SW480 (cell line): ENCODE measurements at places on chromosomes 3 and 15.
A peak's percentile ranks its signal among the peaks of the same experiment; 100 is the strongest.

DNA sequence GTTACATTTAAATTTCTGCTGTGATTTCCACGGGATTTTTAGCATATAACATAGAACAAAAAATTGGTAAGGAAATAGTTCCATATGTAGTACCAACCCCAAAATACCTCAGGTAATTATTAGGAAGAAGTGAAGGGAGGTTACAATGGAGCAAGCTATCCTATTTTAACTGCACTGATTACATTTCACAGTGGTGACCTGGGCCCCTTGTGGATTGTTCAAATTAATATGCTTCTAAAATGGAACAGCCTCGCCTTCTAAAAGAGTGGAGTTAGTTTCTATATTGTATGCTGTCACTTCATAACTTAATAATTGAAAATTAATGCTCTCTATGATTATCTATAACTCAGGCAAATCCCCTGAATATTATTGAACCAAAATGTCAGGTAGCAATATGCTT, 651.7 kb upstream of the GBE1 start:
- no peak for DNase-seq

- no peak for DNase-seq
Measured at GRCh38 chr15:65930134-65930533, 60.8 kb downstream of the RAB11A start.

DNA sequence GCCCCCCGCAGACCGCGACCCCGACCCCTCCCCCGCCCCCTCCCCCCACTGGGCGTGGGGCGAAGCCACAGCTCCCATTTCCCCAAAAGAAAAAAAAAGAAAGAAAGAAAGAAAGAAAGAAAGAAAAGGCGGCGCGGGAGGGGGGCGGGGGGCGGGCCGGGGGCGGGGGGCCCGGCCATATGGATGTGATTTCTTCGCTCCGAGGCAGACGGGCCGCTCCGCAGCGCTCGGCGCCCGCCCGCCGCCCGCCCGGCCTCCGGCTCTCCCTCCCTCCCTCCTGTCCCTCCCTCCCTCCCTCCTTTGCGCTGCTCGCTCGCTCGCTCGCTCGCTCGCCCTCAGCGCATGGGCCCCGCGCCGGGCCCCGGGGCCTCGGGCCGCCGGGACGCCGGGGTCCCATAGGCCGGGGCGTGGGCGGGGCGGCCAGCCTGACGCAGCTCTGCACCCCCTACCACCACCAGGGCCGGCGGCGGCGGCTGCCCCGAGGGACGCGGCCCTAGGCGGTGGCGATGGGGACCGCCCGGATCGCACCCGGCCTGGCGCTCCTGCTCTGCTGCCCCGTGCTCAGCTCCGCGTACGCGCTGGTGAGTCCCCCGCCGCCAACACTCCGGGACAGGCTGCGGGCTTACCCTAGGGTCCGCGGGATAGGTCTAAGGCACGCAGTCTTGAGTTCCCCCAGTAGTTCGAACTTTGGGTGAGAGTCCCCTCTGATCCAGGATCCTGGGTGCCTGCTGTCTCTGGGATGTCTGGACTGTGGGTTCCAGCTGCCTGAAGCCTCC, 5.7 kb downstream of the PTH1R start:
- no peak for DNase-seq

DNA sequence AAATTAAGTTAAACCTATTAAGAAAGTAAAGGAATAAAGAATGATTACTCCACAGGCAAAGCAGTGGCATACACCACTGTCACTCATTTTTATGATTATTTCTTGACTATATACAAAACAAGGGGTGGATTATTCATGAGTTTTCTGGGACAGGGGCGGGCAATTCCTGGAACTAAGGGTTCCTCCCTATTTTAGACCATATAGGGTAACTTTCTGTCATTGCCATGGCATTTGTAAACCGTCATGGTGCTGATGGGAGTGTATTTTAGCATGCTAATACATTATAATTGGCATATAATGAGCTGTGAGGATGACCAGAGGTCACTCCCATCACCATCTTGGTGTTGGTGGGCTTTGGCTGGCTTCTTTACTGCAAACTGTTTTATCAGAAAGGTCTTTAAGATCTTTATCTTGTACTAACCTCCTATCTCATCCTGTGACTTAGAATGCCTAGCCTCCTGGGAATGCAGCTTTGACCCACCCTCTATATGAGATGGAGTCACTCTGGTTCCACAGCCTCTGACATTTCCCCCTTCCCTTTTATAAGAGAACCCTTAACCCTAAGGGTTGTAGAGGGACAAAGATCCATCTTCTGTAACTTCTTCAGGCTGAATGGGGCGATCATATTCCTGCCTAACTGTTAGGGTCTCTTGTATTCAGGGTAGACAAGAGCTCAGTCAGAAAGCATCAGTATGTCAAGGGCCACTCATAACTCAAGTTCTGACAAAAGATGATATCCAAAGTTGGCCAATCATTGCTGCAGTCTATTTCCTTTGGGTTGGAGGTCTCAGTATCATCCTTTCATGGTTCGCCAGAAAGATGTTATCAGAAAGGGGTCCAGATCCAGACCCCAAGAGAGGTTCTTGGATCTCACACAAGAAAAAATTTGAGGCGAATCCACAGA, 79.5 kb upstream of the LIPC start:
- no peak for DNase-seq

- DNase-seq: no peak
Measured at GRCh38 chr3:113828600-113828999, 10.0 kb upstream of the GRAMD1C start.

DNA sequence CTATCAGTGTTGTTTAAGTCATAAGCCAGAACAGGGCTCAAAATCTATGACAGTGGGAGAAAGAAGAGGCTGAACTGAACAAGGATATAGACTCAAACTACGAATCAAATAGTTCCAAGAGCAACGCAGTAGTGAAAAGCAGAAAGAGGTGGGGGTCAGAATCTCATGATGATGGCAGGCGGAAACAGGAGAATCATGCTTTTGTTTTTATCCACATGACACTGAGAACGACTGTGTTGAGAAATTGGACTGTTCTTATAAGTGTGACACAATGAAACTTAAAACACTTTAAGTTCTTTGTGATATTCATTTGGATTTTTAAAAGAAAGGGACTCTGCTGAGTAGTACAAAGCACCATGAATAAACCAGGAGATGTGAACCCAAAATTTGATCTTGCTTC, 309.4 kb downstream of the ULK4 start:
- DNase-seq: no peak

DNA sequence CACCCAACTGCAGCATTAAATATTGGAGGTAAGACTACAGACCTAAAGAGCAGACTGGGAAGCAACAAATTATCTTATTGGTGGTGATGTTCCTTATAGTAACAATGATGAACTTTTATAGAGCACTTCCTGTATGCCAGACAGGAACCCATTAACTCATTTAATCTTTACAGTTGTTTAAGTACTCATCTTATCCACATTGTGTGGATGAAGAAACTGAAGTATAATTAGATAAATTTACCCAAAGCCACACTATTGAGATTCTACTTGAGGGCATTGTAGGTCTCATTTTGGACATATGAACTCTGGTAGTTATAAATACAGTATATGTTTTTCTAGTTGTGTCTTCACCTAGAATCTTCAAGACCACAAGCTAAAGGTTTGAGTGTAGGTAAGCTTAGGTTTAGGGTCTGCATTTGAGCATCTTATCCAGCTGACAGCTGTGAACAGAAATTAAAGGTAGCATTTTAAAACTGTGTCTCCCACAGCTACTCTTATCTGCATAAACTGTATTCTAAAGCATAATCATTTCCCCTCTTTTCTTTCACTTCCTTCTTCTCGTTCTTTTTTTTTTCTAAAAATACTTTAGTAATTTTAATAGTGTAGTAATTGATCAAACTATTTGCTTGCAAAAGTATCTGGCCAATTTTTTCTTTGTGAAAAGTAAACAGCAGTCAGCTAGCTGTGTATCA, 138.2 kb downstream of the UBE2E2 start:
- DNase-seq: no peak

DNA sequence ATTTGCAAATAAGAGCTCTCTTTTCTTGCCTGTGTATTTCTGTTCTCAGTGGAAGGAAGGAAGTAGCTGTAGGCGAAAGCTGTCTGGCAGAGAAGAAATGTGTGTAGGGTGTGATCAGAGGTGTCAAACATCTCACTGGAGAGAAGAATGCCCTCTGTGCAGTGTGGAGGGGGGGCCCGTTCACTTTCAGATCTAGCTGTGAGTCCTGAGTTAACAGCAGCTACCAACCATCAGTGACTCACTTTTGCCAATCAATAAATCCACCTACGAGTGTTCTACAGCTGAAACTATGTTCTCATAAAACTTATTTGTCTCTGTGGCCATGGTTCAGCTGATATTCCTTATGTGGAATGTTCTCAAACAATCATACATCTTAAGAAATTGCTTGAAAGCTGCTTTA, 103.7 kb downstream of the FRMD4B start:
- no peak for DNase-seq

- no peak for DNase-seq
Measured at GRCh38 chr15:77983708-77984445, 93.6 kb downstream of the TBC1D2B start.

GRCh38 chr15:25844981-25845680, 18.0 kb downstream of the ATP10A start:
- no peak for DNase-seq

DNA sequence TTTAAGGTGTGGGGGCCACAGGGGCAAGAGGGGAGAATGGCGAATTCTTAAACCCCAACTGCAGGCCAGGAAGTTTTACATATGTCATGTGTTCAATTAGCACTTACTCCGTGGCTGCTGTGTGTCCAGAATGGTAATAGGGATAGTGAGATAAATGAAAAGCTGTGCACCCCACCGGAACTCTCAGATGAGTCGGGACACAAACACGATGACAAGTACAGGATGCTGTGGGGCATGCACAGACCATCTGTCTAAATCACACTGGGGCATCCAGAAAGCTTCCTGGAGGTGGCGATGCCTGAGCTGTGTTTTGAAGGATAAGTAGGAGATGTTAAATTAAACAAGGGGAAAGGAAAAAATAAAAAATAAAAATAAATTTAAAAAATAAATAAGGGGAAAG, 18.3 kb upstream of the TMEM158 start:
- DNase-seq: no peak

DNA sequence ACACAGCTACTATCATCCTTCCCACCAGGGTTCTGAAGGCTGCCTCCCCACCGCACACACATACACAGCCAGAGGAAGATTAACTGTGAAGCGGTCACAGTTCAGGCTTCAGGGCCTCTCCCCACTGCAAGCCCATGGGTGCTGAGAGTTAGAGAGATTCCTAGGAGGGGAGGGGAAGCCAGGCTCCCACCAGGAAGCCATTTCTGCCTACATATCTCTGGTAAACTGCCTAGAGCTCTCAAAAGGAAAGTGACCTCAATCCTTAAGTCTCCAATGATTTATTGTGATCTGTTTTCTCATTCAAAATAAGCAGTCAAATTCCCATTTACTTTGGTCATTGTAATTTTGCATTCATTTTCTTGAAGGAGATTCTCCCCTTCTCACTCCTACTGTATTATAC, 141.0 kb upstream of the BNIP2 start:
- DNase-seq: no peak

DNA sequence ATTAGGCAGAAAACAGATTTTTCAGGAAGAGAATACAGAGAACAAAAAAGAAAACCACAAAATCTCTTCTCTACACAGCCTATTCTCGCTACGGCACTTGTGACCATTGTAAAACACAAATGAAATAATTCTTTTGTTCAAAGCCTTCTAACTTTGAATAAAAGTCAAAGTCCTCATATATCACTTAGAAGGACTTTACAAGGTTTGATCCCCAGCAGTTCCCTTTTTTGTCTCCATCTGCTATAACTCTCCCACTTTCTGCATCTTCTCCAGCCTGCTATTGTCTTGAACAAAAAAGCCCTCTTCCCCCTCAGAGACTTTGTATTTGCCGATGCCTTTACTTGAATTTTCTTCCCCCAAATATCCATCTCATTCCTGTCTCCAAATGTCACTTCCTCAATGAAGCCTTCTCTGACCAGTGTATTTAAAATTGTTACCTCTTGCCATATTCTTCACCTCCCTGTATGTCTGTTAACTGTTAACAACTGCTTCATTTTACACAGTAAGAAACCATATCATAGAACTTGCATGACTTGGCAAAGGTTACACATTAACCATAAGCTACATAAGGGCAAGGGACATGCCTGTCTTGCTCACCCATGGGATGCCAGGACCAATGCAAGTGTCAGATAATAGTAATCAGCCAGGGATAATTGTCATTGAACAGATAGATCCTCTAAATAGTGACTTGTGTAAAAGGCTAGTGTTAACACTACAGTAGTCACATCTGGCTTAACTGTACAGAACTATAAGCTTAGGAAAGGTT, 122.4 kb downstream of the CBLB start:
- DNase-seq: no peak

GRCh38 chr15:79858469-79858868, 38.3 kb downstream of the MTHFS start:
- DNase-seq: no peak

GRCh38 chr3:135224815-135225362, 429.8 kb downstream of the EPHB1 start:
- DNase-seq: no peak

DNA sequence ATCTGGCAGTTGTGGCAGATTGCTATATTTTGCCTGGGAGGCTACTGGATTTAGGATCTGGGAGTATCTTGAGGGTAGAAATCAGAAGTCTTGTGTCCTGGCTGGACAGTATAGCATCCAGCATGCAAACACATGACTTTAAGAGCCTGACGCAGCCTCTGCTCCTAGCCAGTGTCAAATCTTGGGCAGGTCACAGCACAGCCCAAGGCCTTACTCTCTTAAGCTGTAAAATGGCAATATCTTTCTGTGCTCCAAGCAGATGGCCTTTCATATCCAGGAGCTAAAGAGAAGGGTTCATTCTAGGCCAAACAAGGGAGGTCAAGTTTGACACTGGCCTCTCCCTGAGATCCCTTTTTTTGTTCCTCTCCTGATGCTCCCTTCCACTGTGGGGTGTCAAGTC, 19.8 kb upstream of the RAD18 start:
- no peak for DNase-seq

- no peak for DNase-seq
Measured at GRCh38 chr3:99699841-99700240, 61.4 kb downstream of the COL8A1 start.

- DNase-seq: no peak
Measured at GRCh38 chr15:36401586-36401966, 177.8 kb upstream of the CDIN1 start.

DNA sequence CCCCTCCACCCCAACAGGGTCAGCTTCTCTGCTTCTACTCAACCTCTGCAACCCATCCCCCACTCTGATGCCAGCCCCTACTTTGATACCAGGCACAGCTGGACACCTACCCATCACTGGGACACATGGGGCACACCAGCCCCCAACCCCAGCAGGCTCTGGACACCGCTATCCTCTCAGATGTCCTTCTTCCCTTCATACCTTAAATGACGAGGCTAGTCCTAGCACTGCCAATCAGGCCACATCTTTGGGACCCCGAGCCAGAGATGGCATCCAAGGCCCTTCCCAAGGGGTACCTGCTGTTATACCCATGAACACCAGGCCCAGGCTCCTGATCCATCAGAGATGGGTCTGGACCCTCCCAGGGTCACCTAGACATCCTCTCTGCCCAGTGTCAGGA, 10.6 kb downstream of the POC1A start:
- DNase-seq: no peak

- peak; percentile 75 for DNase-seq
Measured at GRCh38 chr15:90101969-90102890, at the start of gene IDH2. IDH2 (minus strand) TSS chr15:90102468; CDS start chr15:90102390, 78 bp downstream.

DNA sequence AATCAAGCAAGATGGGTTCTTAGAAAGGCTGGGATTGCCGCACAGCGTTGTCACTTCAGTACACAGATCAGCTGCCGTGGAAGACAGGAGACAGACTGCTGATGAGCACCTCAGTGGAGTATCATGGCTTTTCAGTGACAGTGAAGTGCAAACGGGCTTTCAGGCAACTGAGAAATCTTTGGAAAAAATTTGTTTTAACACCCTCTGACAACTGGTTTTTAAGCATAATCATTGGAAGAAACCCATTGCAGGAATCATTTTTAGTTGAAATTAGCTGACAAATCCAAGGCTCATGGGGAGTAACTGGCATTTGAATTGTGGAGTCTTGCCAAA, 418.8 kb downstream of the OTOL1 start:
- DNase-seq: no peak
